Stimulated activated CD4-positive, alpha-beta T cell treated with anti-CD3 and anti-CD28 coated beads, TNF-alpha, amount 100 ng/mL, for 24 hours (primary cell): ENCODE measurements at places on chromosomes 2 and 18.

DNA sequence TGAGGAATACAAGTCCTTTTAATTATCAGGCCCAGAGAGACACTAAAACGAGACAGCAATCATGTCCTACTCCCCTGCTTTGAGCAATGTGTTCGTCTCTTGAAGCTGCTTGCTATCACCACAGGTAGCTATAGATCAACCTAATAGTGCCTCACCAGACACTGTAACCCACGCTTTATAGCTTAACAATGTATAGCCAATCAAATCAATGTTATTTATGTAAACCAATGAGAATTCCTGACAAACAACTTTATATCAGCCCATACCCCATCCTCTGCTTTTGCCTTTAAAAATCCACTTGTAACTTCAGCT, 26.1 kb downstream of the TMEM247 start:
- no peak for DNase-seq

GRCh38 chr2:210046851-210047500, 44.5 kb downstream of the RPE start:
- no peak for DNase-seq

DNA sequence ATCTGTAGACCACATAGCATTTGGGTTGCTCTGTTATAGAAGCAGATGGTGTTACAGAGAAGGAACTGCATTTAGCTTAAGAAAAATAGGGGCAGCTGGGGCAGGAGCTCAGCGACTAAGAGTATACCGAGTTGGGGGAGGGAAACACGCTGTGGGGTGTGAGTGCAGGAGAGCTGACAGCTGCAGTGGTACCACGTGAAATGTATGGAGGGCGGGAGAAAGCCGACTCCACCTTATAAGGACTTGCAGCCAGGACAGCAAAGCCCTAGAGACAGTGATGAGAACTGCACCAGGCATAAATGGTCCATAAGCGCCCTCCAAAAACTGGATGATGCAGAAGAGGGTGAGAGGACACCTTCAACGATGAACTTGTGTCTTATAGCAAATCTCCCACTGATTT, 237.6 kb downstream of the PRKCE start:
- DNase-seq, result peak; percentile 12

GRCh38 chr2:39356922-39357639, 80.0 kb downstream of the MAP4K3 start:
- no peak for DNase-seq

- no peak for DNase-seq
These were observed 39.6 kb upstream of the TFCP2L1 start for GRCh38 chr2:121324601-121325000.

GRCh38 chr18:56221195-56222065, 417.0 kb downstream of the TXNL1 start:
- DNase-seq, result no peak

DNA sequence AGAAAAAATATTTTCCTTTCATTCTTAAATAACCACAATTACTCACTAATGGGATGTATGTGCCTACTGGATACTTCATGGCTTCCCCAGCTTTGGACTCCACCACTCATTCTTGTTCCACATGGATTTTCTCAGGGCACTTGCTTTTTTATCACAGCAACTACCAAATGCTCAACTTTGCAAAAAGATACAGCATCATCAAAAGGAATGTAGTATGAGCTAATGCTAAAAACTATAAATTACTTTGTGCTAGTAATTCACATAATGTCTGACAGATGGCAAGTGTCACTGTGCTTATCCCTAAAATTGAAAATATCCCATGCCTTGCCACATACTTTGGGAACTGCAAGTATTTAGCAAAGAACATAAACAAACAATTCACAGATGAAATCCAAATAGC, 130.4 kb upstream of the ZFP36L2 start:
- no peak for DNase-seq

GRCh38 chr18:50602466-50602865, 42.6 kb downstream of the MAPK4 start:
- DNase-seq, result no peak

- DNase-seq, result no peak
These were observed 212.5 kb downstream of the ZFP36L2 start for GRCh38 chr2:43013821-43014345.

GRCh38 chr18:21386523-21387240, 144.7 kb downstream of the GREB1L start:
- no peak for DNase-seq
